Lung (tissue), 17 donors: ENCODE measurements at places on chromosomes 11 and 22.

- no peak overlapping the region for H3K4me3 ChIP-seq
- DNase-seq, result no peak
- H3K27me3 ChIP-seq, result no peaks in the 10 kb centered on the region
- no peak overlapping the region for H3K27ac ChIP-seq
- H3K36me3 ChIP-seq, result no peaks in the 10 kb centered on the region
- H3K4me1 ChIP-seq, result peaks cover 9% of the 10 kb centered on the region
Measured at GRCh38 chr11:8204596-8204995, 35.8 kb upstream of the RIC3 start.

- H3K36me3 ChIP-seq, result no peaks in the 10 kb centered on the region
- H3K4me1 ChIP-seq, result no peaks in the 10 kb centered on the region
- H3K27me3 ChIP-seq, result no peaks in the 10 kb centered on the region
- H3K27ac ChIP-seq, result no peak overlapping the region
Measured at GRCh38 chr11:47904048-47904447, 55.9 kb upstream of the NUP160 start.

DNA sequence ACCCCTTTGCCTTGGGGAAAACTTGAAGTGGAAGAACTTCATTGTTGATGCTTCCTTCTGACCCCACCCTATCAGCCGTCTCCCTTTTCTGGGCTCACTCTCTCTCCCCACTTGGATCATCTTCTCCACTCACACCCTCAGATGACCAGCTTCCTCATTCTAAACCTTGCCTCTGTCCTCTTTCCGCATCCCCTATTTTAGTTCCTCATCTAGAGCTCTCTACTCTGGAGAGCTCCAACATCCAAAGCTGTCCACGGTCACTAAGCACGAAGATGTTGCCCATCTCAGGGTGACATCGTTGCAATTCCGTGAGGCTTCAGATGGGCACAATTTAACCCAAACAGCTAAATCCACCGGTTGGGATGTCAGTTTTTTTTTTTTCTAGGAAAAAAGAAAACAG, 31.6 kb upstream of the ME3 start:
- H3K27ac ChIP-seq, result no peak overlapping the region
- no peak for DNase-seq
- no peaks in the 10 kb centered on the region for H3K27me3 ChIP-seq
- H3K36me3 ChIP-seq, result no peaks in the 10 kb centered on the region
- no peaks in the 10 kb centered on the region for H3K4me1 ChIP-seq
- no peak overlapping the region for H3K4me3 ChIP-seq

DNA sequence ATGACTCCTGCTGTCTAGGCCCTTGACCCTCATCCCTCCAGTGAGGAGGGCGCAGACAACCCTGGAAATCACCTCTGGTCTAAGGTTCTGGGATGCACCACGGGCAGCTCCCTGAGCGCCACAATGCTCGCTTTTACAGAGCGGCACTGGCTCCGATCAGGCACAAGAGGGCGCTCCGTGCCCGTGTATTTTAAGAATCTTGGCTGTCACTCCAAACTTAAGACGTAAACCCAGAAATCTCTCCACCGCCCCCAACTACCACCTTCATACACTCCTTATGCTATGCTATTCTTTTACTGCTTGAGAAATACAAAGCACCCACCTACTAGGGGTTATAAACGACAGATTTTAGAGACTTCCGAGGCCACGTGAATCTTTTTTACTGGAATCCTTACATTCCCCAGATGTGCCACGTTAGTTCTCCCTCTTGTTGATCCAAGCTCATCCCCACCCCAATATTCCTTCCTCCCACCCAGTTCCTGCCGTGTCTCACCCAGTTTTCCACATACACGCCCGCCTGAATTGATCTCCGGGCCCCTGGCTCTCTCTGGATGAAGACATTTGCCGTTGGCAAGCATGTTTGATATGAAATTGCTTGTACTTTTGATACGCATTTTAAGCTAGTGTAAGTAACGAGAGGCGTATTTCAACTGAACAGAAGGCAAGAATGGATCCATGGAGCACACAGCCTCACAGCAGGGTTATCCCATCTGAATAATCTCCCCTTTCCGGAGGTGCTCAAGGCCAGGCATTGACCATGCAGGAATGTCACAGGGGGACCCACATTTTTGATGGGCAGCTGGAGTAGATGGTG, 453.5 kb downstream of the OPCML start:
- no peaks in the 10 kb centered on the region for H3K36me3 ChIP-seq
- no peaks in the 10 kb centered on the region for H3K4me1 ChIP-seq
- no peak overlapping the region for H3K27ac ChIP-seq
- peaks cover 46% of the 10 kb centered on the region for H3K27me3 ChIP-seq
- DNase-seq, result peak; percentile 49

- no peaks in the 10 kb centered on the region for H3K36me3 ChIP-seq
- no peaks in the 10 kb centered on the region for H3K4me1 ChIP-seq
- no peak for DNase-seq
Measured at GRCh38 chr11:35334385-35335090, 84.8 kb downstream of the SLC1A2 start.

GRCh38 chr22:26617271-26618199, at the start of gene CRYBB1:
Gene CRYBB1 (minus strand): TSS chr22:26618027. CDS start chr22:26616319, 1,708 bp downstream.
- peak; percentile 33 for DNase-seq
- H3K36me3 ChIP-seq, result no peaks in the 10 kb centered on the region
- H3K4me3 ChIP-seq, result no peak within 1 kb of the TSS
- H3K4me1 ChIP-seq, result peaks cover 9% of the 10 kb centered on the region
- H3K27ac ChIP-seq, result no peak within 1 kb of the TSS

DNA sequence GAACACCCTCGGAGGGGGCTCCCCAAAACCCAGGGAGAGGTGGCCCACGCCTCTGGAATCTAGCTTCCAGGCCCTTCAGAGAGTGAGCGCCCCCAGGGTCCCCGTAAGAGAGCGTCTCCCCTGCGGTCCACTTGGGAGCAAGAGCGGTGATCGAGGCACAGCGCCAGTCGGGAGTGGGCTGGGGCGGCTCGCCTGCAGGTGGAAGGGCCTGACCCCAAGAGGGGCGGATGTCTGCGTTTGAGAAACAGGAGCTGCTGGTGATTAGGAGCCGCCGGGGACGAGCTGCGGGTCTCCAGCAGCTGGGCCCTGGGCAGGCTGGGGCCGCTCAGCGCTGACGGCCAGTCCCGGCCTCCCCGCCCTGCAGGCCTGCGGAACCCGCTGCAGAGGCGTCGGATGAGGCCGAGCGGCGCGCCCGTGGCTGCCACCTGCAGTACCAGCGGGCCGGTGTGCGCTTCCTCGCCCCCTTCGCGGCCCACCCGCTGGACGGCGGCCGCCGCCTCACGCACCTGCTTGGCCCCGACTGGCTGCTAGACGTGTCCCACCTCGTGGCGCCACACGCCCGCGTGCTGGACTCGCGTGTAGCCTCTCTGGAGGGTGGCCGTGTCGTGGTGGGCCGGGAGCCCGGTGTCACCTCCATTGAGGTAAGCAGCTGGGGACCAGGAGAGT, 10.0 kb downstream of the TMEM132A start:
- peaks cover 14% of the 10 kb centered on the region for H3K4me1 ChIP-seq
- no peak overlapping the region for H3K4me3 ChIP-seq
- no peak overlapping the region for H3K27ac ChIP-seq
- no peaks in the 10 kb centered on the region for H3K36me3 ChIP-seq
- H3K27me3 ChIP-seq, result no peaks in the 10 kb centered on the region

DNA sequence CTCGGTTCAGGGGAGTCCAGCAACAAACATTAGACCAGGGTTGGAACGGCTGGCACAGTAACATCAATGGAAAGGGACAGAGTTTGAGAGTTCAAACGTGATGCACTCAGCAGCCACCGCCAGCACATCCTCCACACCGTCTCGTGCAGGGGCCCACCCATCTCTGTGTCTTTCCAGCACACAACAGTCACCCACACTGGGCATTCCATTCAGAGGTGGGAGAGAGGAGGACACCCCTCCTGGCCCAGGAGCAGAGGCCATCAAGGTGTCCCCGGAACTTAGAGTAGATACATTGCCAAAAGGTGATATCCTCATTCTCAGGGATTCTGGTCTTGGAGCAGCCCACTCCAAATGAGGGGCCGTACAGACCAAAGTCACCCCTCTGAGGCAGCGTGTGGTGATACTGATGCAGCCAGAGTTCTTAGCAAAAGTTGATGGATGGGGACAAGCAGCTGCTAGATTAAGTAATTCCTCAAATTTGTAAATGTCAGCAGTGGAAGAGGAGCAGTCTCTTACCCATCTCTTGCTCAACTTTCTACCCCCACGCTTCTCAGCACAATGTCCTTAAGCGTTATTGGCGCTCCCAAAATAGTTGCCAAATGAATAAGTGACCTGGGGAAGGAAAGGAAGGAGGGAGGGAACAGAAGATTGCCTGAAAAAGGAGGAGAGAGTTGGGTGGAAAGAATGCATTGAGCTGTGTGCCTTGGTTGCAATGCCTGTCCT, 5.5 kb downstream of the SNAP29 start:
- H3K36me3 ChIP-seq, result peaks cover 2% of the 10 kb centered on the region
- H3K4me1 ChIP-seq, result peaks cover 27% of the 10 kb centered on the region
- DNase-seq, result no peak
- no peak overlapping the region for H3K4me3 ChIP-seq
- H3K27ac ChIP-seq, result no peak overlapping the region
